ENCODE measurements at places on chromosomes 11 and 22.

DNA sequence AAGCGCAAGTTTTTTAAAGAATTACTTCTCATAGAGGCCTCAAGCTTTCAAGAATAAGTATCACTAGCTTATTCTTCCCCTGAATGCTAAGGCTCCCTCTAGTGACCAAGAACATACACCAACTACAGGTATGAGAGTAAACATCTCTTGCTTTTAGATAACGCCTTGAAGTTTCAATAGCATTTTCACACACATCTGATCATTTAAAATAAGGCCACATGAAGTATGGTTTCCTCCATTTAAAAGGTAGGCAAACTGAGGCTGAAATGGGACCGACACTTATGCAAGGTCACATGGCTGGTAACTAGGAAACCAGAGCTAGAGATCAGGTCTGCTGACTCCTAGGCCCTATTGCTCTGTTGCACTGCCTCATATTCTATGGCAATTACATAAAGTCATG is 66.5 kb downstream of the CCDC34 start:
- no peak for DNase-seq

GRCh38 chr11:68773521-68774193 is 22.3 kb upstream of the TESMIN start:
- DNase-seq = no peak

- peak; percentile 19 for DNase-seq
Observed at GRCh38 chr22:24244144-24244787, 616 bp downstream of the GGT5 start.

- no peak for DNase-seq
Observed at GRCh38 chr11:57341250-57341808, 3.2 kb downstream of the P2RX3 start.

- DNase-seq = peak; percentile 66
Observed at GRCh38 chr11:68271023-68271780, 571 bp downstream of the C11orf24 start.

DNA sequence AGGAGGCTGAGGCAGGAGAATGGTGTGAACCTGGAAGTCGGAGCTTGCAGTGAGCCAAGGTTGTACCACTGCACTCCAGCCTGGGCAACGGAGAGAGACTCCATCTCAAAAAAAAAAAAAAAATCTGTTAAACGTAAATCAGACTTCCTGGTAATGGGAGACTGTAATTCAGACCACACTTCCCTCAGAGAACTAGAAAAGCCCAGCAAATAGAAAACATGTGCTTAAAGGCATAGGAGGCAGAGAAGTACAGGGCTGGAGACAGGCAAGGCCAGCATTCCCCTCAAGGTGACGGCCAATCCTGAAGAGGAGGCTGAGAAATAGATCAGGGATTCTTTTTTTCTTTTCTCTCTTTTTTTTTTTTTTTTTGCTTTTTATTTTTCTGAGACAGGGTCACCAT is 8.2 kb downstream of the GGT5 start:
- DNase-seq = no peak

- DNase-seq = peak; percentile 92
Observed at GRCh38 chr11:67583247-67584204, at the start of gene GSTP1. GSTP1 (plus strand) TSS chr11:67583812; CDS start chr11:67583844, 32 bp downstream.

- no peak for DNase-seq
Observed at GRCh38 chr22:31923136-31923535, 21.2 kb upstream of the YWHAH start.

DNA sequence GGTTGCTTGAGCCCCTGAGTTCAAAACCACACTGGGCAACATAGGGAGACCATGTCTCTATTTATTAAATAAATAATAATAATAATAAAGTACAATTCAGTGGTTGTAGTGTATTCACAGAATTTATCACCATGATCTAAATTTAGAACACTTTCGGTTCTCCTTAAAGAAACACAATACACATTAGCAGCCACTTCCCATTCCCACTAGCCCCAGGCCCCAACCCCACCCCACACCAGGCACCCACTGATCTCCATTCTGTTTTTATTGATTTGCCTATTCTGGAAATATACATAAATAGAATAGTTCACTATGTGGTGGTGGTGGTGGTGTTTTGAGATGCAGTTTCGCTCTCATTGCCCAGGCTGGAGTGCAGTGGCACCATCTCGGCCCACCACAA is 45.7 kb downstream of the BCL2L13 start:
- DNase-seq = no peak

DNA sequence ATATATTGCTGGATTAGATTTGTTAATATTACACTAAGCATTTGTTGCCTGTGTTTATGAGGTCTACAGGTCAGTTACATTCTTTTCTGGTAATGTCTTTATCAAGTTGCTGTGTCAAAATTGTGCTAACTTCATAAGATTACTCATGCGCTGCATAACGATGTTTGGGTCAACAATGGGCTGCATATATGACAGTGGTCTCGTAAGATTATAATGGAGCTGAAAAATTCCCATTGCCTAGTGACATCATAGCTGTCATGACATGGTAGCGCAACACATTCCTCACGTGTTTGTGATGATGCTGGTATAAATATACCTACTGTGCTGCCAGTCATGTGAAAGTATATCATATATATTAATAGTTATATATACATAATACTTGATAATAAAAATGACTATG is 34.2 kb downstream of the POLD3 start:
- DNase-seq = no peak

DNA sequence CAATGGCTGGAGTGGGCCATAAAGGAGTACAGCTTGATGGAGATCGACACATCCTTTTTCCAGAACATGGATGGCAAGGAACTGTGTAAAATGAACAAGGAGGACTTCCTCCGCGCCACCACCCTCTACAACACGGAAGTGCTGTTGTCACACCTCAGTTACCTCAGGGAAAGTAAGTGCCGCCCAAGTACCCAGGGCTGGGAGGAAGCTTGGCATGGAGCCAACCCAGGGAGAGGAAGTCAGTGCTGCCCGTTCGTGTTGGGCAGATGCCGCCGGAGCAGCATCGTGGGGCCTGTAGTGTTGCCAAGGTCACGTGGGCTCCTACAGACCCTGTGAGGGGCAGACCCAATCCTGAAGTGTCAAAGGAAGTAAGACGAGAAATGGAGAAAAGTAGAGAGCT is 78.9 kb downstream of the FLI1 start:
- DNase-seq = no peak

DNA sequence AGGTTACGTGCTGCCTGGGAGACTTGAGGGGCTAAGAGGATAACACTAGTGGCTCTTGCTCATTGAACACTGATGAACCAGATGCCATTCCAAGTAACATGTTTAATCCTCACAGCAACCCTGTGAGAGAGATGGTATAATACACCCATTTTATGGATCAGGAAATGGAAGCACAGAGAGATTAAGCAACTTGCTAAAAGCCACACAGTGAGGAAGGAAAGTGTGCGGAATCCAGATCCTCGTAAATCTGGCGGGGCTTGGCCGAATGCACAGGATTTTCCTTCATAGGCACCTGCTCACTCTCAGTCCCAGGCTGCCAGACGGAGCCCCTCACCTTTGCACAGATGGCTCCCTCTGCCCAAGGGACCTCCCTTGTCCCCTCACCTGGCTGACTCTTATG is 7.7 kb upstream of the FOSL1 start:
- no peak for DNase-seq

DNA sequence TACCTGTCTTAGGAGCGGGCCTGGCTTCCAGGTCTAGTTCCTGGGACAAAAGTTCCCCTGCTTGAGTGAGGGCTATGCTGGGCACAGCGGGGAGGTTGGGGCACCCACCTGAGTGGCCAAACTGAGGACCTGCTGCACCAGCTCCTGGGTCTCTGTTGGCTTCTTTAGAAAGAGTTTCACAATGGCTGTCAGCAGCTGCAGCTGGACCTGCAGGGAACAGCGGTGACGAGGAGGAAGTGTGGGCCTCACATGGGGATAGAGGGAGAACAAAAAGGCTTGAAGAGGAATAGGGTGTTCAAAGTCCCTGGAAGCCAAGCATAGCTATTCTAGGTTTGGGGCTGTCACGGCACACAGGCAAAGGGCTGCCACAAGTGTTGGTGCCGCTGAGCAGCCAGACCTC is 26.7 kb upstream of the RASL10A start:
- DNase-seq = no peak

DNA sequence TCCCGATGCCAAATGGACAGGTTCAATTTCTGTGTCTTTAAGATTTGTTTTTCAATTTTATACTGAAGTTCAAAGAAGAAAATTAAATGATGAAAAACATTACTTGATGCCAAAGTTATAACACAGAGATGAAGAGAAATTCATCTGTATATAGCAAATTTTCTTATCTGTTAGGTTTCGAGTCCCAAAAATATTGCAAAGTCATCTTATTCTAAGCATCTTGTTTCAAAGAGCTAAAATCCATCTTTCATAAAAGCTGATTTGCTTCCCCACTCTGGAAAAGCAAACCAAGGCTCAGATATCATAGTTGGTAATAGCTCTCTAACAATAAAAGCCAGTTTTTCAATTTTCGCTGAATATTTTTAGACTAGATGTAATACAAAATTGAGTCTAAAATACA is 19.0 kb upstream of the CCDC89 start:
- DNase-seq = no peak

- DNase-seq = peak; percentile 64
Observed at GRCh38 chr11:74710281-74710938, 20.8 kb downstream of the CHRDL2 start.

DNA sequence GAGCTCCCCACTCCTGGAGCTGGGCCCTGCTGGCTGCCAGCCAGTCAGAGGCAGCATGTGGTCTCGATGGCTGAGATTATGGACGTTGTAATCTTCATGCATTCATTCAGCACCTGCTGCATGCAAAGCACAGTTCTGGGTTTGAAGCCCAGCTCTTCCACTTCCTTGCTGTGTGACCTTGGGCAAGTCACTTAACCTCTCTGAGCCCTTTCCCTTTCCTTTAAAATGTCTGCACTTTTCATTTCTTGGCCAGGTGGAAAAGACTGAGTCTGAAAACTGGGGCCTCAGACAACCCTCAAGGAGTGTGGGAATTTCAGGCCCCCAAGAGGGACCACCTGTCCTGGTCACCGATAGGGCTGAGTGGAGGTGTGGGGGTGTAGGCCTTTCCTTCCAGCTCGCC is 24.6 kb upstream of the MYEOV start:
- DNase-seq = no peak

DNA sequence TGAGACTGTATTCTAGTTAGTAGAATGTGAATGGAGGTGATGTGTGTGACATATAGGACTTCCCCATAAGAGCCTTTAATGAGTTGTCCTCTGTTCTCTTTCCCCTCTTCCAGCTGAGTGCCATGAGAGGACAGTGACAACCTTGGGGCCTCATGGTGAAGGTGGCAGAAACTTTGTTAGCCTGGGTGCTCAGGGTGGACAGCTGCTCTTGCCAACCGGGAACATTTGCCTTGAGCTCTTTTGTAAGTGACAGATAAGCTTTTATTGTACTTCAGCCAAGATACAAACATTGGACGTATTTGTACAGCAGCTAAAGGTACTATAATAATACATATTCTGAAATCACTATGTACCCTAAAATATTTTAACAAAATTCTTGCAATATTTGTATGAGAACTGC is 33.0 kb upstream of the PLET1 start:
- no peak for DNase-seq

GRCh38 chr11:114057147-114057546 is 2.4 kb upstream of the ZBTB16 start:
- DNase-seq = no peak

DNA sequence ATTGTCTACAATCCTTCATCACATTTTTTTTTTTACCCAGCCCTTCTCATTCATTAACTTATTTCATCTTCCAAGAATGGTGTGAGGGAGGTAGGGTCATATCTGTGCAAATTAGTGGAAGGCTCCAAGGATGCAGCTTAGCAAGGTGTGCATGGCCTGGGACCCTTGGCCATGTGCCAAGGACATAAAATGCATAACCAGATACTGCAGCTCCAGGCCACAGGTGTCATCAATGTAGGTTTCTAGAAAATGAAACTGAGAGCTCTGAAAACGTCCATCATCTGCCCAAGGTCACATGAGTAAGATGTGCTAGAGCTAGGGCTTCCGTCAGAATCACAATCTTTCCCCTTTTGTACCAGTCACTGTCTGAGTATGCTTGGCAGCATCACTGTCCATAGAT is 29.8 kb downstream of the ANKK1 start:
- DNase-seq = no peak

GRCh38 chr11:390175-390574 is 3.8 kb upstream of the PKP3 start:
- no peak for DNase-seq

DNA sequence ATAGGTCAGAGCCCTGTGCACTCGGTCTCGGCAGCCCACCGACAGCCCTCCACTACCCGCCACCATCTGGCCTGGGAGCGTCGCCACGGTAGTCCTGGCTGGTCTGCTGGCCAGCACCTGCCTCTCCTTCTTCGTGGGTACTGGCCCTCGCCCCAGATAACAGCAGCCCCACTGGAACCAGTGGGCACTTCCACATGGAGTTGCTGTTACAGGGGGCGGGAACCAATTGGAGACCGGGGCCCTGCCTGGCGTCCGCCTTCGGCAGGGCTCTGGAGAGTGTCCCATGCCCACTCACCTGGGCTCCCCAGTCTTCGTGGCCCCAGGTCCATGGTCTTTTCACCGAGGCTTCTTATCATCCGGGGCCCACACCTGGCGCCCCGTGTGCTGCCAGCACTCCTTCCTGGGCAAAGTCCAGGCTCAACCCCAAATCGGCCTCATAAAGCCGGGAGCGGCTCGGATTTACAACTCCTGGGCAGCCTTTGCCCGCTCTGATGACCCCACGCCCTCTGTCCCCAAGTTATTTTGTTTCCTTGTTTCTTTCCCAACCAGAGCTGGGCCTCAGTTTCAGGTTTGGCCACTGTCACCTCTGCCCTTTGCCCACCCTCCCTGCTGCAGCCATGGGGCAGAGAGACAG is 12.9 kb upstream of the EHD1 start:
- DNase-seq = no peak

DNA sequence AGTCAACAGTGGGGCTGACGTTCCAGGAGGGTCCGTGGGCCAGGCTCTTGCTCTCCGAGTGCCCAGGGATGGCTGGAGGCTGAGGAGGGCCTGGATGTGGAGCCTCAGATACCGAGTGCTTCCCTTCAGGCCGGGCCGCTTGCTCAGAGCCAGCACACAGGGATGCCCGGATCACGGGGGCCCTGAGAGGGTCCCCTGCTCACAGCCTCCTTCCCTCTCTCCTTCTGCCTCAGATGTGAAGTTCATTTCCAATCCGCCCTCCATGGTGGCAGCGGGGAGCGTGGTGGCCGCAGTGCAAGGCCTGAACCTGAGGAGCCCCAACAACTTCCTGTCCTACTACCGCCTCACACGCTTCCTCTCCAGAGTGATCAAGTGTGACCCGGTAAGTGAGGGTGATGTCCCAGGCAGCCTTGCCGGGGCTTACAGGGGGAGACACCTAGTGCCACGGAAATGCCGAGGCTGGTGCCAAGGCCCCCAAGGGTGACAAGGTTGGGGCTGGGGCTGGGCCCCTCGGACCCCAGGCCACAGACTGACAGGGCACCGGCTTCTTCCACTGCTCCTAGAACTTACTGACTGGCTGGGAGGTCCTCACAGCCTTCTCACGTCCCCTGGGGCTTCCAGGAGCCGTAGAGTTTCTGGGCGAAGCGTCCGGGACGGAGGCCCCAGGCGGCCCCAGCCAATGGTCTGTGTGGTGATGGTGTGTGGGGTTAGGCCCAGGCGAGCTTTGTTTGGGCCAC is 7.0 kb downstream of the CCND1 start:
- DNase-seq = no peak

Measured in hindlimb muscle (tissue), 1 donor.